ENCODE measurements at places on chromosomes 1 and 21. TPM values are rescaled to one million over a fixed set of nuclear protein-coding genes. Genes with fewer than 3 reads are reported as not detected.

CYYR1 gene
- total RNA-seq: not detected

CALML6 gene
- 1.5 TPM for total RNA-seq

OR6K3 gene
- not detected for total RNA-seq

CYB561D1 gene
- total RNA-seq: 4.5 TPM

CXADR gene
- 24.7 TPM for total RNA-seq

RNF115 gene
- total RNA-seq: 14.5 TPM

HSPB7 gene
- 0.10 TPM for total RNA-seq

CFHR1 gene
- total RNA-seq: 0.23 TPM

FMO4 gene
- total RNA-seq: 0.33 TPM

CDK18 gene
- total RNA-seq: 7.0 TPM

KIF2C gene
- 69.4 TPM for total RNA-seq

ZBTB8B gene
- total RNA-seq: 0.08 TPM

CLCA1 gene
- 0.08 TPM for total RNA-seq

HSF2BP gene
- total RNA-seq: 4.2 TPM

RAD54L gene
- total RNA-seq: 29.4 TPM

L1TD1 gene
- total RNA-seq: 0.18 TPM

ZCCHC17 gene
- total RNA-seq: 30.6 TPM

SNX7 gene
- total RNA-seq: 37.4 TPM

CD84 gene
- 0.26 TPM for total RNA-seq

TOMM20 gene
- total RNA-seq: 101 TPM

ZFP69B gene
- total RNA-seq: 11.6 TPM

DRAM2 gene
- 15.7 TPM for total RNA-seq

SFN gene
- 188 TPM for total RNA-seq

TCHH gene
- total RNA-seq: 0.28 TPM

SLC22A15 gene
- 0.21 TPM for total RNA-seq

GLIS1 gene
- 0.28 TPM for total RNA-seq

LCE2A gene
- not detected for total RNA-seq

ANGPTL1 gene
- not detected for total RNA-seq

OR2T35 gene
- total RNA-seq: not detected

SIM2 gene
- total RNA-seq: 11.5 TPM

PADI4 gene
- not detected for total RNA-seq

S100A10 gene
- total RNA-seq: 1,621 TPM

LCE1B gene
- not detected for total RNA-seq

TRIM46 gene
- 3.8 TPM for total RNA-seq

PDC gene
- total RNA-seq: not detected

CATSPERE gene
- 0.31 TPM for total RNA-seq

PLA2G2C gene
- total RNA-seq: not detected

CAMTA1 gene
- total RNA-seq: 82.2 TPM

CCDC30 gene
- 1.3 TPM for total RNA-seq

PROK1 gene
- not detected for total RNA-seq

ATP13A2 gene
- total RNA-seq: 49.9 TPM

BARHL2 gene
- total RNA-seq: not detected

OR2T2 gene
- not detected for total RNA-seq

FCRL6 gene
- total RNA-seq: not detected

PLA2G2A gene
- total RNA-seq: not detected
